Sigmoid colon (tissue), 7 donors: ENCODE measurements at places on chromosomes 1 and 21. TPM values are rescaled to one million over a fixed set of nuclear protein-coding genes. Genes with fewer than 3 reads are reported as not detected.

The TTC22 gene
- 1.1 TPM for total RNA-seq

The FCER1G gene
- 86.4 TPM for total RNA-seq

The LRRC38 gene
- total RNA-seq: not detected

The SLAMF7 gene
- 0.41 TPM for total RNA-seq

The HSD3B1 gene
- not detected for total RNA-seq

The OR2M3 gene
- total RNA-seq: not detected

The STIL gene
- 0.54 TPM for total RNA-seq

The HAO2 gene
- total RNA-seq: not detected

The CD1B gene
- total RNA-seq: not detected

The OR2L5 gene
- total RNA-seq: not detected

The CDC7 gene
- total RNA-seq: 5.0 TPM

The LMX1A gene
- total RNA-seq: not detected

The CHIT1 gene
- total RNA-seq: not detected

The COL24A1 gene
- 8.6 TPM for total RNA-seq

The KCNJ9 gene
- total RNA-seq: 0.36 TPM

The CCDC185 gene
- not detected for total RNA-seq

The CACNA1E gene
- total RNA-seq: 0.36 TPM

The KRTAP21-1 gene
- not detected for total RNA-seq

The OR2M5 gene
- total RNA-seq: not detected

The GPR37L1 gene
- under 0.01 TPM for total RNA-seq

The SPRR4 gene
- not detected for total RNA-seq

The NOTCH2 gene
- 49.7 TPM for total RNA-seq

The TRPM2 gene
- total RNA-seq: 3.0 TPM

The SLAMF9 gene
- not detected for total RNA-seq

The IRF6 gene
- total RNA-seq: 1.1 TPM

The RHOU gene
- 12.1 TPM for total RNA-seq

The TRIM67 gene
- 0.36 TPM for total RNA-seq

The ENAH gene
- 92.2 TPM for total RNA-seq

The TCEA3 gene
- 26.9 TPM for total RNA-seq

The VSIG8 gene
- total RNA-seq: not detected

The CYP4B1 gene
- total RNA-seq: 17.2 TPM

The SAMD13 gene
- total RNA-seq: 2.0 TPM

The KDM5B gene
- 36.7 TPM for total RNA-seq

The NPPB gene
- not detected for total RNA-seq

The SPRR2E gene
- total RNA-seq: not detected

The ARHGEF16 gene
- 0.41 TPM for total RNA-seq

The APH1A gene
- 50.8 TPM for total RNA-seq

The LRRN2 gene
- 14.7 TPM for total RNA-seq

The RABIF gene
- 3.9 TPM for total RNA-seq

The GSTM1 gene
- total RNA-seq: not detected

The KRTAP13-2 gene
- not detected for total RNA-seq

The LCE3D gene
- not detected for total RNA-seq

The ORC1 gene
- 0.95 TPM for total RNA-seq

The LCK gene
- total RNA-seq: not detected

The PGLYRP4 gene
- not detected for total RNA-seq

The IL6R gene
- 40.2 TPM for total RNA-seq
